ENCODE measurements at places on chromosomes 12 and 14.

DNA sequence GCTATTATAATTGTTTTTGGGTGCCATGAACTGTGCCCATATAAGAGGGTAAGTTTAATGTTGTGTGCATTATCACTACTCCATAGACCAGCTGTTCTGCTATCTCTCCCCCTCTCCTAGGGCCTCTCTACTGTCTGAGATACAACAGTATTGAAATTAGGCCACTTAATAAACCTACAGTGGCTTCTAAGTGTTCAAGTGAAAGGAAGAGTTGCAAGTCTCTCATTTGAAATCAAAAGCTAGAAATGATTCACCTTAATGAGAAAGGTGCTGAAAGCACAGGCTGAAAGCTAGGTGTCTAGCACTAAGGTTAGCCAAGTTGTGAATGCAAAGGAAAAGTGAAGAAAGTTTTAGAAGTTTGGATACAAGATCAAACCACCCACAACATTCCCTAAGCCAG lies 168.0 kb downstream of the SLC16A7 start:
- DNase-seq: no peak

- no peak for DNase-seq
Observed at GRCh38 chr14:28138341-28138740, 628.2 kb upstream of the FOXG1 start.

DNA sequence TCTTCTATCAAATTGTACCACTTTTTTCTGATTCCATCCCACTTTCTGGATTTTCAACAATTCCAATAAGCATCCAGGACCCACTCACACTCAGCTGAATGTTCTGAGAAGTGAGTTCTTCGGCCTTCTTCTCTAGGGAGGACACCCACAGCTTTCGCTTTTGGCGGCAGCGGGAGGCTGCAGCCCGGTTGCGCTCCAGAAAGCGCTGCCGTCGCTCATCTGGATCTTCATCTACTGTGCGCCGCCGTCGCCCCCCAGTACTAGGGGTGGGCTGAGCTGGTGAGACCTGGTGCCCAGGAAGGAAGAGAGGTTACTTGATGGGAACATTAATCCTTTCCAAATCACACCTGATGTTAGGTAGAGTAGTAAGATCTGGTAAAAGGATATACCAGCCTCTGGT lies 17.2 kb upstream of the NPFF start:
- DNase-seq: no peak

GRCh38 chr12:95220726-95221125 lies 3.1 kb downstream of the VEZT start:
- no peak for DNase-seq

DNA sequence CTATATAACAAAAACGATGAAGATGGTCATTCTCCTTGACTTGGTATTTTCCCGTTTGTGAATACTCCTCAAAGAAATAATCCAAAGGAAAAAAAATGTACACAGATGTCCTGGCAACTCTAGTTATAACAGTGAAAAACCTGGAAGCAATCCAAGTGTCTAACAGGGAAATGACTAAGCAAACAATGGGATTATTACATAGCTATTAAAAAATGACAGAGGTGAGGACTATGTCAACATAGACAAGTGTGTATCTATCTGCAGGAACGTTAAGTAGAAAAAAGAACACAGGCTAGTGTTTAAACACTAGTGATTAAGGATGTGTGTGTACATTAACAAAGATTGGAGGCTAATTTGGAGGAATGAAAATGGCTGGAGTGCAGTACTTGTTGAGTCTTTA lies 5.9 kb upstream of the APOLD1 start:
- peak; percentile 86 for DNase-seq

- DNase-seq: no peak
Observed at GRCh38 chr12:71208053-71208685, 50.4 kb upstream of the TSPAN8 start.

DNA sequence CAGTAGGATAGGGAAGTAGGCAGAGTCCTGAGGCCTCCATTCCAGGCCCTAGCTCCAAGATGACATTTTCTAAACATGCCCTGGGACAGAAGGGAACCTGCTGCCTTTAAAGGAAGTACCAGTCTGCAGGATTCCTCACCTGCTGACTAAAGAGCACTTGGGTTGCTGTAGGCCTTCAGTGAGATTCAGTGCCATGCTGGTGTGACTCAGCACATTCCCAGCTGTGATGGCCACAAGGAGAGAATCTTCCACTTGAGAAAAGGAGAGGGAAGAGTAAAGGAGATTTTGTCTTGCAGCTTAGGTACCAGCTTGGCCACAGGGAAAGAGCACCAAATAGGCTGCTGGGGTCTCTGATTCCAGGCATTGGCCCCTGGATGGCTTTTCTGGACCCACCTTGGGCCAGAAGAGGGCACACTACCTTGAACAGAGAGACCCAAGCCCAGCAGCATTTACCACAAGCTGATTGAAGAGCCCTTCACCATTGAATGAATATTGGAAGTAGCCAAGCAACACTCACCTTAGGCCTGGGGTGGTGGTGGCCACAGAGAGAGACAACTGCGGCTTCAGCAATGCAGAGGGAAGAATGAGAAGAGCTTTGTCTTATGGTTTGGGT lies 498.3 kb downstream of the KCNH5 start:
- DNase-seq: no peak

- no peak for DNase-seq
Observed at GRCh38 chr12:52813885-52814709, at the start of gene KRT4. KRT4 (minus strand) TSS chr12:52814116; CDS start chr12:52814058, 58 bp downstream.

DNA sequence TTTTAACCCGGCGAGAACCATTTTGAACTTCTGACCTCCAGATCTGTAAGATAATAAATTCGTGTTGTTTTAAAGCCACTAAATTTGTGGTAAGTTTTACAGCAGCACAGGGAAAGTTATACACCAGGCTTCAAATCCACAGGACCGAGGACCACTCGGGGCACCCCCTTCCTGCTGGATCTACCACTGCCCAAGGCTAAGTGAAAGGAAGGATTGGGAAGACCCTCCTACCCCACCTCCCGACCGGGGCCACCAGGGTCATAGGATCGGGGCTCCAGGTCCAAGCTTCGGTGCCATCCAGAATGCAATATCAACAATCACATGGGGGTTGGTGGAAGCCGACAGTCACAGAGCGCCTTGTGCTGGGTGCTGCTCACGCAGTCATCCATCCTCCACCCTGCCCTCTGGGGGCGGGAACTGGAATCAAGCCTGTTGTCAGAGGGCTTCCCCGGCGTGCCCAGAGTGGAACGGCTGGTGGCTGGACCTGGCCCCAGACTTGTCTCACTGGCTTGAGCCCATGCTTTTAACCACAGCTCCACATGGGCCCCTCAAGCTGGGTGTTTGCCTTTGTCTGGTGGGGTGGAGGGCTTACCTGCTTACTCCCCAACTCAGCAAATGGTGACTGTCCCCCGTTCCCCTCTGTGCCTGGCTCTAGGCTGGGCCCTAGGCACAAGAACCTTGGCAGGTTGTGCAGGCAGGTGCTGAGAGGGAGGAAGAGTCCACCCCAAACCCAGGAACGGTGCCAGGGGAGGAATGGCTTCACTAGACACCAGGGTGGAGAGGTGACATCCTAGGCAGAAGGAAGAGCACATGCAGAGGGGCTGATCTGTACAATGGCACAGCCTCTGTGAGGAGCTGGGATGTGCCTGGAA lies 180.3 kb upstream of the RTL1 start:
- no peak for DNase-seq

- no peak for DNase-seq
Observed at GRCh38 chr14:90495357-90496276, 98.8 kb downstream of the CALM1 start.

GRCh38 chr12:115799610-115800009 lies 477.9 kb downstream of the MED13L start:
- no peak for DNase-seq

GRCh38 chr12:109191621-109192250 lies 75.3 kb downstream of the ACACB start:
- no peak for DNase-seq

DNA sequence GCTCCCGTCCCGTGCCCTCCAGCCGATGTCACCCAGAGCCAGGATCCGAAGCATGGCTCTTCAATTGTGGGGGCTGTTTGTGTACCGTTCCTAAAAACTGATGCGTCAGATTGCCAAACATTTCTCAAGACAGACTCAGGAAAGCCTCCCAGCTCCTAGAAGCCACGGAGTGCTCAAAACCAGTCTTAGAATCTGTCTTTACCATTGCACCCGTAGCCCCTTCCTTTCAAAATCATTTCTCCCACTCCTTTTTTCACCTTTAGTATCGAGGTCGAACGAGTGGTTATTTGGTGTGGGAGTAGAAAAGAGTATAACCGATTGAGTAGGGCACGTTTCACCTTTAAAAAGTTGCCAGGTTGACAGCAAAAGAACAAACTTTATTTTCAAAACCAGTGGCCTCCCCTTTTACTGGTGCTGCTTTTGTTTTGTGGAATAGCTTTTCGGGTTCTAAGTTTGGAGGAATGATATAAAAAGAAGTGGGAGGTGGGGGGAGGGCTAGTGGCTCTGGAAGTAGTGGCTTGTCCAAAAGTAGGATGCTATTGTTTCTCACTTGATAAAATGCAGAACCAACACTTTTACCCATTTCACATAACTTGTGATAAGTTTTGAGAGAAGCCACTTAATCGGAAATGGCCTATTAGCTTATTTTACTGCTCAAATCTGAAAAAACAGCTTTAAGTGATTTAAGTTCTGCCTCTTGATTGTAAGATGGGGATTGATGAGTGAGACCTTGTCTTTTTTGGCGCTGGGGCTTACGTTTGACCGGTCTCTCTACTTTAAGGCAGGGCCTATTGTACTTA lies 803 bp downstream of the STK38L start:
- DNase-seq: no peak

DNA sequence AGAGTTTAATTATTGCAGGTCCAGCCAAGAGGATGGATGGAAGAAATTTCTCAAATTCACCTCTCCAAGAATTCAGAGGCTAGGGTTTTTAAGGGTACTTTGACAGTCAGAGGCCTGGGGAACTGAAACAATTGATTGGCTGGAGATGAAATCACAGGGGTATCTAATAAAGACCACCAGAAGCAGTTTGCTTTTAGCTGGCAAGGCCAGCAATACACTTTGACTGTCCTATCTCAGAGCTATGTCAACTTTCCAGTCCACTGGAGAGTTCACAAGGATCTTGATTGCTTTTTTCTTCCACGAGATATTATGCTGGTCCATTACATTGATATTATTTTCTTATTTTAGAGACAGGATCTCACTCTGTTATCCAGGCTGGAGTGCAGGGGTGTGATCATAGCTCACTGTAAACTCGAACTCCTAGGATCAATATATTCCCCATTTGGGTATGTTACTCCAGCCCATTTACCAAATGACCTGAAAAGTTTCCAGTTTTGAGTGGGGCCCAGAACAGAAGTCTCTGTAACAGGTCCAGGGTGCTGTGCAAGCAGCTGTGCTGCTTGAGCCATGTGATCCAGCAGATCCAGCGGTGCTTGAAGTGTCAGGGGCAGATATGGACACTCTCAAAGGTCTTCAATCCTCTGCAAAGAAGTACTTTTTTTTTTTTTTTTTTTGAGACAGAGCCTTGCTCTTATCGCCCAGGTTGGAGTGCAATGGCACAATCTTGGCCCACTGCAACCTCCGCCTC lies 17.2 kb upstream of the ATF7 start:
- DNase-seq: no peak

GRCh38 chr14:54040846-54041245 lies 84.2 kb upstream of the BMP4 start:
- no peak for DNase-seq

- no peak for DNase-seq
Observed at GRCh38 chr12:53804429-53804828, 52.6 kb upstream of the CISTR start.

DNA sequence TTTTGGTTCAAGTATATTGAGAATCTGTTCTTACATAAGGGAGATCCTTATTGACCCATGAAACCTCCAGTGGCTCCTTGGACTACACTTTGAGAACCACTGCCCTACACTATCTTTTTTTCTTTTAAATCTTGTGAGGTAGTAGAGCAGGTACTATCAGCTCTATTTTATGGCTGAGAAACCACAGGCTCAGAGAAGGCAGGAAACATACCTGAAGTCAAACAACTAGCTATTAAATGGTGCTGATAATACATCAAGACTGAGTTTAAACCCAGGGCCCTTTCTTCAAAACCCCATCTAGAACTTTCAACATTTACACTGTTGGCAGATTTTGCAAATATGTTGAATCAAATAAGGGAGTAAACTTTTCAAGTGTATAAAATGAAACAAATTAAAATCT lies 6.9 kb downstream of the ZBTB25 start:
- no peak for DNase-seq

- no peak for DNase-seq
Observed at GRCh38 chr14:51302295-51303030, 62.4 kb downstream of the TMX1 start.

DNA sequence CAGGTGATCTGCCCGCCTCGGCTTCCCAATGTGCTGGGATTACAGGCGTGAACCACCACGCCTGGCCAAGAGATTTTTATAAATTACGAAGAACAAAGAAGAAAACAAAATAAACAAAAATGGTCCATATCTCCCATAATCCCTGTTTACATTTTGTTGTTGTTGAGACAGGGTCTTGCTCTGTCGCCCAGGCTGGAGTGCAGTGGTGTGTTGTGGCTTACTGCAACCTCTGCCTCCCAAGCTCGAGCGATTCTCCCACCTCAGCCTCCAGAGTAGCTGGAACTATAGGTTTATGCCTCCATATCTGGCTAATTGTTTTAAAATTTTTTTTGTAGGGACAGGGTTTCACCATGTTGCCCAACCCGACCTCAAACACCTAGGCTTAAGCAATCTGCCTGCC lies 156.1 kb downstream of the ZNF664 start:
- no peak for DNase-seq

DNA sequence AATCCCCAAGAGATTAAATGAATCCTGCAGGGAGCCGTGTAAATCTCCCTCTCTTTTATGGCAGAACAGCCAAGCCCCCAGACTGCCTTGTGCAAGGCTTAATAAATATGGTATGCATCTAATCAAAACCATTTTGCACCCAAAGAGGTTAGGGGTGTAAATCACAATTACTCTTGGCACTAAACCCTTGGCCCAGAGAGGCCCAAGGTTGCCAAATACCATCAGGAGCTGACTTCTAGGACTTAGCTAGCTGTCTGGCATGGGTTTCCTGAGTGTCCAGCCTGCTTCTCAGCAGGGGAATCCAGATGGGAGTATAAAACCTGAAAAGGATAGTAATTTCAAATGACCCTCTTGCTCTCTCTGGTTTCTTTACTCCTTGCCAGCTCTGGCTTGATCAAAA lies 610.4 kb downstream of the MED13L start:
- DNase-seq: no peak

DNA sequence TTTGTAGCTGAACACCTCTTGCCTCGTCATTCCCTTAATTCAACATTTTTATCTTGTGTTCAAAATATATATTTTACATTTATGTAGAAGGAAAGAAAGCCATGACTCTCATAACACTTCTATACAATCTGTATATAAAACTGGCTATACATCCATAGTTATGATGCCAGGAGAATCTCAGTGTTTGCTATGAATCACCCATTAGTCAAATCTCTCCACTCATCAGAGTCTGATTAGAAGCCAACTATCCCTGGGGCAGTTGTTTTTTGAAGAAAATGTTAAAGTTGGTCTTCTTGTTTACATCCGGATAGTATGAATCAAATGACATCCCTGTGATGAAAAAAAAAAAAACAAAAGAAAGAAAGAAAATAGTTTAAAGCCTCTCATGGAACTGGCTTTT lies 503.9 kb downstream of the NELL2 start:
- no peak for DNase-seq

- no peak for DNase-seq
Observed at GRCh38 chr12:106670131-106670530, 87.3 kb downstream of the RFX4 start.
